Stimulated activated CD8-positive, alpha-beta memory T cell treated with anti-CD3 and anti-CD28 coated beads, Interleukin-4, amount 100 ng/mL, for 4 hours (primary cell): ENCODE measurements at places on chromosomes 7 and 10.

DNA sequence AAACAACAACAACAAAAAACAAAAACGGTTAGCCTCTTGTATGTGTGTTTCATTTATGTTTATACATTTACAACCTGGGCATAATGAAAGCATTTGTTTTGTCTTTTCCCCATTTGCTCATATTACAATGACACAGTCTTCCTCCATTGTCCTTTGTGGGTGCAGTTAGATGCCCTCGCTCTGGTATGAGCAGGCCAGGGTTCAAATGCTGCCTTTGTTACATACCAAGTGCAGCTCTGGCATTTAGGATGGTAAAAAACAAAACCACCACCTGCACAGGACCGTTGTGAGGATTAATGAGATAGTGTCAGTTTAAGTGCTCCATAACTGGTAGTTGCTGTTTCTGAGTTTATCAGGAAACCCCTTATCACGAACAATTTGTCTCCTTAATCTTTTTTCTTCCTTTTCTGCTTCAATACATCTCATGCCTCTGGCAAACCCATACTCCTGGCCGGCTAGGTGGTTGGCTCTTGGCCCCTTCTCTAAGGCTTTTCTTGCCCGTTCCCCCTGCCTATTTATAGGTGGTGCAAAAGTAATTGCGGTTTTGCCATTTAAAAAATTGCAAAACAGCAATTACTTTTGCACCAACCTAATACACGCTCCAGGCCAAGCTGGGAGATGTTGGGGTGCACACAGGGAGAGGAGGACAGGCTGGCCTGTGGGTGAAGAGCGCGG lies 18.6 kb upstream of the TMEM225B start:
- no peak for DNase-seq

DNA sequence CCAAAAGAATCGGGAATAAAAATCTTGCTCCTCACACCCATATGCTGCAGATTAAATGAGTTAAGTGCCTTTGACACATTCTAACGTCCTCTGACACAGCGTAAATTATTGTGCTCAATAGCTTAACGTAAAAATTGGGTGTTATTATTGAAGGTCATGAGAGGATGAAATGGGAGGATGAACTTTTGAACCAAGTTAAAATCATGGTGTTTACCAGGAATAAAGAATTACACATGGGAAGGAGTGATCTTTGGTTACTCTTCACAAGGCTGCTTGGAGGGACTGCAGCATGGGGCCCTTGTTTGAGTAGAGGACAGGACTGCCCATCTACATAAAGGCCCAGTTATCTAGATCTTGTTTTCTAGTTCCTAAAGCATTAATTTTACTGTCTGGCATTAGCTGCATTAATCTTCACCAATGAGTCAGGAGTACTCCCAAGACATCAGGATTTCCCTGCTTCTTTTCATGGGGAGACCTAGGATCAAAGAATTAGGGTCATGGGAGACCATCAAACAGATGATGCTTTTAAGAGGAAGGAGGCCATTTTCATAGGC lies 84.9 kb upstream of the PRR15 start:
- no peak for DNase-seq

- DNase-seq = no peak
These were observed 20.4 kb downstream of the SH2B2 start for GRCh38 chr7:102306916-102307677.

GRCh38 chr10:44385696-44386441 lies 972 bp upstream of the CXCL12 start:
- no peak for DNase-seq

- DNase-seq = no peak
These were observed 32.1 kb upstream of the ZNF735 start for GRCh38 chr7:64174941-64175340.

DNA sequence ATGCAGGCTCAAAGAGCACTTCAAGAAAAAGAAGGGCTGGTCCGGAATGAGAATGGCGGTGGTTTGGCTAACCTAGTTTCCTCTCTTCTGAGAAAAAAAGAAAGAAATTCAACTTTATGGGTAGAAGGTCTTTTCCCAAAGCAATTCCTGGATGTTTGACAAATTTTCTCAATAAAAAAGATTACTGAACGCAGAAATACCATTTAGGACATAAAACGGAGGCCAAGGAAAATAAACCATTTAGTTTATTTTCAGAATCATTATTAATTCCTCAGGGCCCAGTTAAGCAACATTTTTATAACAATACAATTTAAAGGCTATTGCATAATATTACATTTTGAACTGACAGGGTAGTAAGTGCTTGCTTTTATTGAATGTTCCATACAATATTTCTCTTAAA lies 284.6 kb upstream of the ANKRD30A start:
- DNase-seq = no peak

GRCh38 chr10:85152496-85152895 lies 824.1 kb downstream of the CCSER2 start:
- no peak for DNase-seq

DNA sequence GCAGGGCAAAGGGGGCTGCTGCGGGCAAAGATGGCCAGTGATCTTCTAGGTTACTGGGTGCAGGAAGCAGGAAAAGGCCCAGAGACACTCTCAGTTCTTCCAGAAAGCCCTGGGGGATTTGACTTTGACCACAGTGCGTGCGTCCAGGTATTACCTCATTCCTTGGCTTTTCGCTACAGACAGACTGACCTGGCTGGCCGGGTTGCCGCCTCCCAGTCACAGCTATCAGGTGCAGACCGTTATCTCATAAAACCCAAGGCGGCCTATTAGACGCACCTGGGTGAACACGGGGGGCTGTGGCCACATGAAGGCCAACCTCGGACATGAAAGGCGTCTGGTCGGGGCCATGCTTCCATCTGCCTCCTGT lies 80.3 kb downstream of the FOXL3 start:
- no peak for DNase-seq

DNA sequence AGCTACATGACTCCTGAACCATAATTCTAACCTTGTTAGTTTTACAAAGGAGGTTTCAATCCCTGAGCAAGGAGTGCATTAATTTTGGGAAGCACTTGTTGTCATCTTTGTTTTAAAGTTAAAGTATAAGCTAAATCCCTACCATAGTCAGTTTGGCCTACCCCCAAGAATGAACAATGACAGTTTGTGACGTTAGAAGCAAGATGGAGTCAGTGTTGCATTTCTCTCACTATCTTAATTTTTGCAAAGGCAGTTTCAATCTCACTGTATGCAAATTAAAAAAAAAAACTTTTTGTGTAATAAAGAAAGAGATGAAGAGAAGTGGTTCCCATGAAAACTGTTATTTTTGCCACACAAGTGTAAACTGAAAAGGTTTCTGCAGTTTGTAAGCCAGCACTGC lies 50.7 kb upstream of the PIK3AP1 start:
- no peak for DNase-seq

- DNase-seq = no peak
These were observed 85.9 kb downstream of the ELFN1 start for GRCh38 chr7:1755783-1756625.

GRCh38 chr10:51363415-51363814 lies 289.1 kb downstream of the PRKG1 start:
- DNase-seq = no peak
